Activated CD4-positive, alpha-beta T cell treated with anti-CD3 and anti-CD28 coated beads, Interleukin-2, amount 50 U/mL, for 16 hours (primary cell): ENCODE measurements at places on chromosomes 6 and 20.

GRCh38 chr6:28776269-28777146 lies 147.3 kb downstream of the TRIM27 start:
- DNase-seq = no peak

- no peak for DNase-seq
These were observed 33.3 kb upstream of the ARMH2 start for GRCh38 chr6:24831771-24832716.

- no peak for DNase-seq
These were observed 3.1 kb downstream of the RAET1G start for GRCh38 chr6:149919834-149920225.

DNA sequence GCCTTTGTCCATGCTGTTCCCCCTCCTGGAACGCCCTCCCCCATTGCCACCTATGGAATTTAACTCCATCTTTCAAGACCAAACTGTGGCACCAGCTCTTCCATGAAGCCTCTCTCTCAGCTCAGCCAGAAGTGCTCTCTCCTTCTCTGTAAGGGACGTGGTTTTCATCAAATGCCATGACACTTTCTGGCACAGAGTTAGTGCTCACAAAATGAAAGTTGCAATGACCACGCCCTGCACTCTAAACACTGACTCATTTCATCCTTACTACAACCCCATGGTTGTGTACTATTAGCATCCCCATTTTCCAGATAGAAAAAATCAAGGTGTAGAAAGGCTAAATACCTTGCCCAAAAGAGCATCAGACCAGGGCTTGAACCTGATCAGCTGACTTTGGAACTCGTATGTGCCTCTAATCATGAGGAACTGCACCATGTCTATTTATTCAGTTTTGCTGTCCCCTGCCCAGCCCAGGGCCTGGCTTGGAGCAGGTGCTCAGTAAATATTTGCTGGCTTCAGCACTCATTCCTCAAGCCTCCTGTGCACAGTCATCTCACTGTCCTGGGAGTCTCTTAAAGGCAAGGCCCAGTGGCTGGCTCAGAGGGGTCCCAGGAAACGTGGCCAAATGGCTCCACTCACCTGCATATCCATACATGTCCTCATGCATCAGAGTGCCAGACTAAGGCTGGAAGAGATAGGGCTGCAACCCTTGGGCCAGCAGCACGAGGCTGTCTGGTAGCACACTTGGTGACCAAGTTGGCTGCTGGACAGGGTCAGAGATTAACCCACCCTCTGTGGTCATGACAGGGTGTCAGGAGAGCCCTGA lies 77.9 kb downstream of the MRPL14 start:
- DNase-seq = peak; percentile 48

GRCh38 chr6:22146678-22146930 lies 150.2 kb downstream of the PRL start:
- no peak for DNase-seq

DNA sequence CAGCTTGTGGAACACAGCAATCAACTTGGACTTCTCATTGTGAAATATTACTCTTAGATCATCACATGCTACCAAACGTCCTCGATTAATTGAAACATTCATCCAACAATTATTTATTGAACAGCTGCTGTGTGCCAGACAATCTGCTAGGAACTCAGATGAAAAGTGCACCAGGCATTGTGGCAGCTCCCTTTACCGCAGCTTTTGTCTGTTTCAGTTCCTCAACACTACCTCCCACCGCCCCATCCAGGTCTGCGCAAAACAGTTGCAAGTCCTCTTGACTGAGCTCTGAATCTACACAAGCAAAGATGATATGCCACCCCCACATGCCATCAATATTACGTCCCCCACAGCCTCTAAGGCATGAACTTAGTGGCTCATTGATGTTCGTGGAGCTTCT lies 1094.4 kb upstream of the MAP3K7 start:
- DNase-seq = no peak

DNA sequence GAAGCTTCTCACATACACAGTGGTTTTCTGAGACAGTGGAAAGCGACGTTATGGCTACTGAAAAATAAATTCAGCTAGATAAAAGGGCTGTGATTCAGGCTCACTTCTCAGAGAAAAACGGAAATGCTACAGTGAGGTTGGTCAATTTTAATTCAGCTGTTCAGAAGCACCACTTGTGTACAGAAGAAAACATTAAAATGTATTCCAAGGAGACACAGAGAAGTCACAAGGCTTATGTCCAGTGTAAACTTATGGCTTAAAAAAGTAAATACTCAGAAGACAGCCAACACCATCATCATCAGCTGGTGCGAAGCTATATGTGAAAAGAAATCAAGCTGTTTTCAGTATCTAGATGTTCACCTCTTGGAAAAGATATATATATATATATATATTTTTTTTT lies 68.6 kb downstream of the ABHD12 start:
- DNase-seq = no peak

GRCh38 chr6:5271926-5272325 lies 10.6 kb downstream of the FARS2 start:
- no peak for DNase-seq

- DNase-seq = no peak
These were observed 78.2 kb upstream of the EEF1E1 start for GRCh38 chr6:8180327-8181159.

GRCh38 chr6:141598487-141598886 lies 534.2 kb upstream of the GJE1 start:
- DNase-seq = no peak

DNA sequence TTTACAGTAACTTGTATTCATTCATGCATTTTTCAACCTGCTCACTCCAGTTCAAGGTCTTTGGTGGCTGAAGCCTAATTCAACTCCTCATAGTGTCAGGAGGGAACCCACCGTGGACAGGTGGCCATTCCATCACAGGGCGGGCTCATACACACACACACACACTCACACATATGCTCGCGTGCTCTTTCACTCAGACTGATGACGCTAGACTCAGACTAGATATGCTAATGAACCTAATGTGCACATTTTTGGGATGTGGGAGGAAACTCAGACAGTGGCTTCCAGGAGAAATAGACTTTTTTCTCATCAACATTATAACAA lies 56.7 kb downstream of the TRIM27 start:
- peak; percentile 30 for DNase-seq

DNA sequence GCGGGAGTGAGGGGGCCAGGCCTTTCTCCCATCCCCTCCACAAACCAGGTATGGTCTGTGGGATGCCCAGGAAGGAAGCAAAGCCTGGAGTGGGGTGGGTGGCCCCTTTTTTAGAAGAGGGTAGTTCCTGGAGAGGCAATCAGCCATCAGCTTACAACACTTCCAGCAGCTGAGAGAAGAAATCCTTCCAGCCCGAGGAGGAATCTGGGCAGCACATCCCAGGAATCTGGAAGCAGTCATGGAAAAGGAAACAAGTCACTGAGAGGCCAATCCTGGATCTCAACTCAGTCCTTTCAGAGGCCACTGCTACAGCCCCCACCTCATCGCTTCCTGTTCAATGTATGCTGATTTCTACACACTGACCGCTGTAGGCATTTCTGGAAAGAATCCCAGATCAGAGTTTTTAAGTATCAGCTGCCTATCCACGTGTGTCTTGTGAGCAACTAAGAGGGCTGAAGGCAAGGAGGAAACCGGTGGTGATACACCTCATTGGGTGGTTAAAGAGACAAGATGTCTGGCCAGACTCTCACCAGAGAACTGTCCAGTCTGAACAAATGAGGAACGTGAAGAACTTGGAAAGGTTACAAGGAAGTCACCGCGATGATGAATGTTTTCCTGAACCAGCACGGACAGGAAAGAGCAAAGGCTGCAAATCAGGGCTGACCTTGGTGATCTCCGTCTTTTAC lies 92.9 kb upstream of the SHLD1 start:
- no peak for DNase-seq

DNA sequence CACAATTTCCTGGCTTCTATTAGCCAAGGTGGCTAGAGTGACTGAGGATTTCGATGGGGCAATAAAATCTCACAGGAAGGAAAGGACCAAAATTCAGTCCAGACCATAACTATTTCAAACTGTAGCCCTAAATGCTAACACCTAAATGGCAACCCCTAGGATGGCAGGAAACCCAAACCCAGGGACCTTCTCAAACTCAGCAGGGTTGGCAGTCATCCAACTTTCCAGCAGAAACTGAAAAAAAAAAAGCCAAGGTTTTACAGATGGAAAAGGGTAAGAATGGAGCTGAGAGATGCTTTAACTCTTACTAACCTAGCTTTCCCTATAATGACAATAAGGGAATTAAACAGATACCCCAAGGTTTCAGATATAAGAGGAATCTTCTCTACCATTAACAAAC lies 10.5 kb downstream of the IBTK start:
- DNase-seq = no peak

DNA sequence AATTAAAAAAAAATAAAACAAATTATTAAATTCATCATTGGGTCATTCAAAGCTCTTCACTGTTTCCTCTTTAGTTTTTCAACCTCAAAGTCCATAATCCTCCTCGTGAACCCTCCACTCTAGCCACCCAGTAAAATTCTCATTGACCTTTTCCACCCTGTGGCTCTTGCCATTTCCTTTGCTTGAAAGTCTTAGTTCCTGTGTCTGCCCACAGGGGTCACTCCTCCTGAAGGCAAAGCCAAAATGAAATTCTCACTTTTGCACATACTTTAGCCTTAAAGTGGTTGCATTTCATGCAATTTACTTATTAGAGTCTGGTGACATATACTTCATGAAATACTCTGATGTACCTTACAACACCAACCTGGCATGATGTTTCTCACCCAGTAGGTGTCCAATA lies 263.7 kb downstream of the BMP2 start:
- DNase-seq = no peak

DNA sequence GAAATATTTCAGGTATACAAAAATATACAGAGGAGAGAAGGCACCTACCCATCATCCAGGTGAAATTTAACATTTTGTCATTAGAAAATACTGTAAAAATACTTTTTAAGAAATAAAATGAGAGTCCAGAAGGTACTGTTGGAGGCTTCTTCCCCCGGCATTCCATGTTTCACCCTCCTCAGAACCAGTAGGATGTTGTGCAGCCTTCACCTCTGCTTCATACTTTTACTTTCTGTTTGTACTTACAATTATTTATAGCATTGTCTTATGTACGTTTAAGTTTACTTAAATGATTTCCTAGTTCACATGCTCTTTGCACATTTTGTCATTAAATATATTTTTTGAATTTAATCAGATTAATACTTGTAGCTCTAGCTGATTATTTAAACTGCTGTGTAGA lies 30.9 kb downstream of the TMEM200A start:
- DNase-seq = no peak

DNA sequence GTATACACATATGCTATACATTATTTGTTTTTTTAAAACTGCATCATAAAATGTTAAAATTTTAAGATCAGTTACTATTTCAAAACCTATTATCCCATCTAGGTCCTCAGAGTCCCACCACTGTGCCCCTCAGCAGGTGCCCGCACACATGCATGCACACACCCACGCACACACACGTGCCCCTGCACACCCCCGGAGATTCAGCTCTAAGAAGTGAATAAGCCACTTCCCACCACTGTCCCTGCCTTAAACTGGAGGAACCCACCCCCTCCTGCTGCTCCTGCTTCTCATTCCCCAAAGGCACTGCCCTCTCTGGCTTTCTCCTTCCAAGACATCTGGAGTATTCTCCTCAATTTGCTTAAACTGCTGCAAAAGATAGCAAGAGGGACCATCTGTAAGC lies 5.4 kb upstream of the FAM210B start:
- DNase-seq = no peak

DNA sequence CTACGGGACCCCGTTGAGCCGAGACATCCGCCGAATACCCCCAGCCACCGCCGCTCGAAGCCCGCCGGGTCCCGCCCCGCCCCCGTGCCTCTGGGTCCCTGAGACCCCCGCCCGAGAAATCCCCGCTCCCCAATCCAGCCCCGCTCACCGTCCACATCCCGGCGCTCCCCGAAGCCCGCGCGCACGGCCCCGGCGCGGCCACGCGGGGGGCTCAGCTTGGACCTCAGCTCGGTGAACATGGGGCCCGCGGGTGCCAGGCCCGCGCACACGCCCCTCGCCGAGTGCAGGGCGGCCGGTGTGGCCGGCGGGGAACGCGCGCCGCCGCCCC lies 249 bp downstream of the SAMD10 start:
- no peak for DNase-seq

GRCh38 chr6:80618953-80619352 lies 512.5 kb downstream of the BCKDHB start:
- no peak for DNase-seq

GRCh38 chr20:25006431-25007167 lies 14.0 kb upstream of the APMAP start:
- DNase-seq = no peak

GRCh38 chr20:22684072-22684762 lies 99.8 kb upstream of the FOXA2 start:
- DNase-seq = peak; percentile 63

DNA sequence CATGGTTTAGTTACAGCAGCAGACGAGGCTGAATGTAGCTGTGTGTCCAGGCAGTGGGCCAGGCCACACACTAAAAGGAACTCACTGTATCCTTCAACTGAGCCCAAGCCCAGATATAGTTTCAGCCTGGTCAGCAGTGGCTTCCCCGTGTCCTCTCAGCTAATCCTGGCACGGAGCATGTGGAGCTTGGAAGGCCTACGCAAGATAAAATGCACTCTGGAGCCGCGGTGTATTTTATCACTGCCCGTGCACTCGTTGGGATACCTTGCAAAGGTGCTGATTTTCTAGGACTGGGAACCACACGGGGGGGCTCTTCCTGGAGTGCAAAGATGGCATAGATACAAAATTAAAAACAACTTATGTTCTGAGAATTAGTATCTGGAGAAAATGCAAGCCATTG lies 48.4 kb upstream of the IYD start:
- no peak for DNase-seq

DNA sequence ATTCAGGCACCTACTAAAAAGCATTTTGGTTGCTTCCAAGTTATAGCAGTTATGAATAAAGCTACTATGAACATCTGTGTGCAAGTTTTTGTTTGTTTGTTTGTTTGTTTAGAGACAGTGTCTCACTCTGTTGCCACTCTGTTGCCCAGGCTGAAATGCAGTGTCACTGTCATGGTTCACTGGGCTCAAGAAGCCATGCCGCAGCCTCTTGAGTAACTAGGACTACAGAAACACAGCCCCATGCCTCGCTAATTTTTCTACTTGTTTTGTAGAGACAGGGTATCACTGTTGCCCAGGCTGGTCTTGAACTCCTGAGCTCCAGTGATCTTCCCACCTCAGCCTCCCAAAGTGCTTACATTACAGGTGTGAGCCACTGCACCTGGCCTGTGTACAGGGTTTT lies 795.9 kb downstream of the EPHA7 start:
- DNase-seq = no peak

- DNase-seq = no peak
These were observed 199.2 kb upstream of the PMEPA1 start for GRCh38 chr20:57908704-57909630.

- DNase-seq = no peak
These were observed 6.1 kb upstream of the RPL7L1 start for GRCh38 chr6:42873313-42873712.

DNA sequence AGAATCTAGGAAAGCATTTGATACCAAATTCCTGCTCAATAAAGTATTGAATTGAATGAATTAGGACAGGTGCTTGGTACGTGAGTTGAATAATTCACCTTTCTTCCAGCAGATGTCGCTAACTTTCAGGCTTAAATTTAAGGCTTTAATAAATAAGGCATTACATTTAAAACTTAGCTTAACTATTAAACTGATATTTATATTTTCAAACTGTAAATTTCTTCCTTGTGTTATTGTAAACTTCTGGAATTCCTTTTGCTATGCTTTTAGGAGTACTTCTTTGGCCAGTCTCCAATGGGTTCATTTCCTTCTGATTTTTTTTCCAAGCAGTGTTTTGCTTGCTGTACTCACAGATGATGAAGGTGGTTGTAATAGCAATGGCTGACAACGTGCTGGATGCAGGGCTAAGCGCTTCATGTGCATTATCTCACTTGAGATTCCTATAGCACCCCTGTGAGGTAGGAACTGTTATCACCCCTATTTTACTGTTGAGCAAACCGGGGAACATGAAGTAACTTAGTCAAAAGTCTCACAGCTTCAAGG lies 71.3 kb upstream of the SLC2A12 start:
- DNase-seq = peak; percentile 47
